ENCODE measurements at places on chromosomes 13 and 19.
A peak's percentile ranks its signal among the peaks of the same experiment; 100 is the strongest.

DNA sequence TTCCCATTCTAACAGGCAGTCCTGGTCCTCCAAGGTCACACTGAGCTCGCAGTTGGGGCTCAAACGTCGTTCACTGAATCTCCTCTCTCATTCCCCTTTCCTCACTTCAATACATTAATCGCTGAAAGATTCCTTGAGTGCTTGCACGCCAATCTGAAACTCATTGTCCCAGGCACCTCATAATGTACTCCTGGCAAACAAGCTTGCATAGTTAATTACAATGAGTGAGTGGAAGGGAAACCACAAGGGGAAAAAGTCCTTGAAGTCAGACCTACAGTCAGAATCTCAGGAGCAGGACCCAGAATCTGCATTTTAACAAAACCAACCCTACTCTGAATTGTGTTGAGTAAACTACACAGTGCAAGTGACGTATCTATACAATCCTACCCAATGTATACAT lies 86.9 kb downstream of the CRYL1 start:
- no peak for DNase-seq

DNA sequence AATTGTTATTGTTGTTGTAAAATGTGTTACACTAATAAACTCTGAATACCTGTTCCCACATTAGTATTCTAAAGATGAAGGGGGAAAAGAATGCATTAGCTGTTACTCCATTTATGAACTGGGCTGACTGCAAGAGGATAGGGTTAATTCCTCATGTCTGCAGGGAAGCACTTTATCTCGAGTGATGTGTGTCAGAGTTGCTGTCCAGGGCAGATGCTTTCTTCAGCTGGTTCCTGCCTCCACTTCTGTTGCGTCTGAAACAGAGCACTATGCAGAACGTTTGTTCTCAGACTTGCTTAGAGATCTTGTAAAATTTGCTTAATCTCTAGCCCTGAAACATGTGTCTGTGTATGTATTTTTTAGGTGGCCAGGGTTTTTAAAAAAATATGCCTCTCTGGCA lies 318.8 kb downstream of the SPRY2 start:
- no peak for DNase-seq

GRCh38 chr13:40146063-40146462 lies 490.6 kb downstream of the COG6 start:
- DNase-seq = no peak

- DNase-seq = no peak
These were observed 1.3 kb upstream of the RUBCNL start for GRCh38 chr13:46388308-46388707.

DNA sequence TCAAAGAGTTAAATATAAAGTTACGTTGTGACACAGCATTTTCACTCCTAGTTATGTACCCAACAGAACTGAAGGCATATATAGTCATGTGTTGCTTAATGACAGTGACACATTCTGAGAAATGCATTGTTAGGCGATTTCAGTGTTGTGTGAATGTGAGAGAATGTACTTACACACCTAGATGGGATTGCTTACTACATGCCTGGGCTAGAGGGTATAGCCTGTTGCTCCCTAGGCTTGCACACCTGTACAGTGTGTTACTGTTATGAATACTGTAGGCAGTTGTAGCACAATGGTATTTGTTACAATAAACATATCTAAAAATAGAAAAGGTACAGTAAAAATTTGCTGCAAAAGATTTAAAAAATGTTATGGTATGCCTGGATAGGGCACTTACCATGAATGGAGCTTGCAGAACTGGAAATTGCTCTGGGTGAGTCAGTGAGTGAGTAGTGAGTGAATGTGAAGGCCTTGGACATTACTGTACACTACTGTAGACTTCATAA lies 89.2 kb downstream of the DHRS12 start:
- peak; percentile 87 for DNase-seq
